ENCODE measurements at places on chromosomes 3 and 15.

- peak; percentile 34 for DNase-seq
These were observed 342.7 kb downstream of the PTPRG start for GRCh38 chr3:61903931-61904657.

GRCh38 chr3:75101329-75102147 is 487.1 kb upstream of the CNTN3 start:
- DNase-seq = peak; percentile 40

DNA sequence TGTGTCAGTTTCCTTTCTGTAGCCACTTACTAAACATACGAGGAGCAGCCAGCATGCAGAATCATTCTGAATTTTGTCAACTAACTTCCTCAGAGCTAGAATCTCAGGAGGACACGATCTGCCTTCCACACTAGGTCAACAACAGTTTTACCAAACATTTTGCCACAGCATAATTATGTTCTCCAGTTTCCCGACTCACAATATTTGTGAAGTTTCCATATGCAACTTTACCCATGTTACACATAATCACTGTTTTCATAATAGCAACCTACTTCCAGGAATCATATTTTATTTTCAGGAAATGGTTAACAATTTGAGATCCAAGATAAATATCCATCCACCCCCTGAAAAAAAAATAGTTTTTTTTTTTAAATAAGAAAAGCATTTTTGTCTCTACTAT is 595.0 kb downstream of the PYDC2 start:
- DNase-seq = no peak

GRCh38 chr3:118435851-118436350 is 598.7 kb downstream of the IGSF11 start:
- DNase-seq = no peak

DNA sequence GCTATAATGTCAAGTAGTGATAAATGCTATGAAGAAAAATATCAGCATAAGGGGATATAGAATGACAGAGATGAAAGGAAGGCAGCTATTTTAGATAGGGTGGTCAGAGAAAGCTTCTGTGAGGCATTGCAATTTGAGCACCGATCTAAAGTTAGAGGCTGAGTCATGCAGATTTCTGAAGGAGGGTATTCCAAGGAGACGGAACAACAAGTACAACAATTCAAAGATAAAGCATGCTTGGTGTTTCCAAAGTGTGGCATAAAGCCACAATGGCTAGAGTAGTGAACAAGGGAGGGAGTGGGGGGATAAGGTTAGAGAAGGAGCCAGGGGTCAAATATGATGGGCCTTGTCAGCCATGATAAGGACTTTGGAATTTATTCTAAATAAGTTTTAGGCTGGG is 71.9 kb downstream of the PFN2 start:
- DNase-seq = no peak

GRCh38 chr3:188948281-188948996 is 223.3 kb upstream of the TPRG1 start:
- DNase-seq = peak; percentile 42

DNA sequence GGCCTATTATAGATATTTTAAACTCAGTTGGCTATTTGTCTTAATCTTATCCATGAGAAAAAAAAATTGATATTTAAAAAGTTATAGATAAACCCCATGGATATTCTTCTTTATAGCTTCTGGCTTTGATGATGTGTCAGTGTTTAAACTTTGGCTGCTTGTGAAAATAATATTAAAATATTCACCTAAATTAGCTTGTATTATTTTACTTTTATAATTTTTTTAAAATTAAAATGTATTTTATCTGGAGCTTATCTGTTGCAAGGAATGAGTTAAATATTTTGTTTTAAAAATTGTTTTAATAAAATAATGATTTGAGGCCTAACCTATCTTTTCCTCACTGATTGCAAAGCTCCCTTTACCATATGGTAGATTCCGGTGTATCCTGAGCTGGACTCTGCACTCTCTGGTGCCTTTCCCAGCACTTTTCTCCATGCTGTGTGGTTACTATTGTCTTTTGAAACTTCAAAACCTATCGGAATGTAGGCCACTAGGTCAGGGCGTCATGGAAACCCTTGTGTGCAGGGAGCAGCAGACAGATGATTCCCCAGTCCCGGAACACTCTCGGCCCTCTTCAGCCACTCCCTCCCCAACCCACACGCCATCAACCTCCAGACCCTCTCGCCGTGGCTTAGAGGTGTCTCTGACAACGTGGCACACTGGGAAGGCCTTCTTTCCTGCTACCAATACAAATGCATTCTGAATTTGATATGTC is 252.3 kb upstream of the ATP10A start:
- no peak for DNase-seq

GRCh38 chr3:38574411-38575278 is 74.8 kb downstream of the SCN5A start:
- DNase-seq = peak; percentile 24

GRCh38 chr3:18431266-18431665 is 6.1 kb upstream of the SATB1 start:
- no peak for DNase-seq

- peak; percentile 35 for DNase-seq
These were observed 4.9 kb upstream of the ZNF662 start for GRCh38 chr3:42901073-42901415.

DNA sequence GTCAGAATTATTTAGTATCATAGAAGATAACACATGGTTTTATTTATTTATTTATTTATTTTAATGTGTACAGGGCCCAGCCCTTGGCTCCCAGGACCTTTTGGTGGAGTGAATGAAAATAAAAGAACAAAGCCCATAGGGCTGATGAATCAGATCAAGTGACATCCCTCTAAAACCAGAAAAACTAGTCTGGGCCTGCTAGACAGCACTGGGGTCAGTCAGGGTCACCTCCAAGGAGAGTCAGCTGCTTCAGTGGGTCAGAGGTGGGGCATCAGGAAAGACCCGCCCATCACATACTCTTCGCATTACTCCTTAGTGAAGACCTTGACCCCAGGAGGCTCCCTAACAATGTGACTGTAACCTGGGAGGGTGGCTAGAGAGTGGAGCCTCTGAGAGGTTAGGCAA is 12.8 kb downstream of the PPCDC start:
- peak; percentile 48 for DNase-seq

- no peak for DNase-seq
These were observed 63.4 kb downstream of the USP13 start for GRCh38 chr3:179716226-179716625.

GRCh38 chr15:73683257-73683776 is 866 bp upstream of the CD276 start:
- no peak for DNase-seq

DNA sequence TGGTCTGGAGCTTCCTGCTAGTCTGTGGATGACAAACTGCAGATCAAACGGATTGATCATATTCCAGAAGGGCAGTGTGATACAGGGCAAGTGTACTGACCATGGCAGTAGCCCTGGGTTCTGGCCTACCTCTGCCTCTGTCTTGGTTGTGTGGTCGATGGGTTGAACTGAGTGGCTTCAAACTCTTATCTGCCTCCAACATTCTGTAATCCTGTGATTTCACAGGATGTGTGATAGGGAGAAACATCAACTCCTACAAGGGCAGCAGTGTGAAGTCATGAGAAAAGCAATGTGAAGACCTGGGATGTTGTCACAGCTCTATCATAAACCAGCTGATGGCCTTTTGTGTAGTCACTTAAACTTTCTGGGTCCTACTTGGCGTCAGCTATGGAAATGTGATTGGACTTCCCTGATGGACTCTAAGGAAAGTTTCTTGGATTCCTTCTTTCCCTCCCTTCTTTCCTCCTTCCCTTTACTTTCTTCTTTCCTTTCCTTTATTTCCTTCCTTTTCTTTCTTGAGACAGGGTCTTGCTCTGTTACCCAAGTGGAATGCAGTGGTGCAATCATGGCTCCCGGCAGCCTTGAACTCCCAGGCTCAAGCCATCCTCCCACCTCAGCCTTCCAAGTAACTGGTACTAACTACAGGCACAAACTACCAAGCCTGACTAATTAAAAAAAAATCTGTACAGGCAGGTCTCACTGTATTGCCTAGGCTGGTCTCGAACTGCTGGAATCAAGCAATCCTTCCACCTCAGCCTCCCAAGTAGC is 114.8 kb downstream of the BBX start:
- no peak for DNase-seq

GRCh38 chr15:83723216-83723615 is 69.3 kb downstream of the ADAMTSL3 start:
- DNase-seq = no peak

GRCh38 chr3:40358454-40358853 is 28.5 kb upstream of the ENTPD3 start:
- no peak for DNase-seq

GRCh38 chr3:65894679-65895453 is 143.9 kb downstream of the MAGI1 start:
- no peak for DNase-seq

Data from stomach (tissue), 19 donors.